ENCODE measurements at places on chromosomes 1 and 21. TPM values are rescaled to one million over a fixed set of nuclear protein-coding genes. Genes with fewer than 3 reads are reported as not detected.

Gene APOBEC4
- total RNA-seq: not detected

Gene KRTAP15-1
- total RNA-seq: not detected

Gene OPTC
- total RNA-seq: not detected

Gene ACTL8
- not detected for total RNA-seq

Gene OR10J1
- total RNA-seq: not detected

Gene PGBD5
- not detected for total RNA-seq

Gene CTNNBIP1
- total RNA-seq: 17.4 TPM

All from OCI-LY7 (cell line).